ENCODE measurements at places on chromosomes 6 and 20. TPM values are rescaled to one million over a fixed set of nuclear protein-coding genes. Genes with fewer than 3 reads are reported as not detected.

Gene ZHX3
- total RNA-seq = 9.6 TPM

Gene NKAIN4
- total RNA-seq = not detected

GRCh38 chr6:163651915-163652668 lies 237.6 kb downstream of the QKI start:
- DNase-seq = no peak

GRCh38 chr6:31170600-31170881 lies at the start of gene POU5F1:
TSS of gene POU5F1 (minus strand) at chr6:31170682. CDS start at chr6:31170620, 62 bp downstream.
- DNase-seq = no peak

- no peak for DNase-seq
These were observed 136.1 kb upstream of the THEMIS start for GRCh38 chr6:128036808-128037570.

Data from SJSA1 (cell line).